Nucleus accumbens (tissue), 56 donors: ENCODE measurements at places on chromosomes 6 and 20.

GRCh38 chr20:17316316-17317038, 89.6 kb downstream of the PCSK2 start:
- DNase-seq: no peak

DNA sequence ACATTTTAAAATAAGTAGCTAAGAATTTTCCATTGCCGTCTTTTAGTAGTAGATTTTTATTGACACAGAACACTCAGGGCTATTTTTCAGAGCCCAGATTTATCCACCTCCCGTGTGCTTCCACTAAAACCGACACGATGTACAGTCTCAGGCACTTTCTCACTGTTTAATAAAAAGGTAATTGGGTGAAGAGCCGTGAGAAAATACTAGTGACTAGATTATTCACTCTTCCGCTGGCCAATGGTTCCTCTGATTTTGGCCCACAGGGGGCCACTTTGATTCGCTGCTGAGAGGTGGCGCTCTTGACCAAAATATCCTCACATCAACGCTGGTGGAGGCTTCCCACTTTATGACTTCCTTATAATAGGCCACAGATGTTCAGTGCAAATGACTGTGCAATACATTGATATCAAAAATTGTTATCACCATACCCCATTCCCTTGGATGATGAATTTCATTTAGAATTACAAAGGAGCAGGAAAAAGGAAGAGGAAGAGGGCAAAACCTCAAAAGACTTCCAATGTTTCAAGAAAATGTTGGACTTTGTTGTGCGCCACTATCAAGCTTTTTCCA, 12.3 kb upstream of the HDDC2 start:
- no peak for DNase-seq

- DNase-seq: no peak
Measured at GRCh38 chr6:149150801-149151398, 166.6 kb upstream of the TAB2 start.

GRCh38 chr20:29689411-29690225, 1567.8 kb upstream of the DEFB115 start:
- no peak for DNase-seq

- no peak for DNase-seq
Measured at GRCh38 chr6:72822691-72823090, 200.8 kb downstream of the KCNQ5 start.

- DNase-seq: no peak
Measured at GRCh38 chr6:79520534-79520933, 16.7 kb downstream of the LCA5 start.

DNA sequence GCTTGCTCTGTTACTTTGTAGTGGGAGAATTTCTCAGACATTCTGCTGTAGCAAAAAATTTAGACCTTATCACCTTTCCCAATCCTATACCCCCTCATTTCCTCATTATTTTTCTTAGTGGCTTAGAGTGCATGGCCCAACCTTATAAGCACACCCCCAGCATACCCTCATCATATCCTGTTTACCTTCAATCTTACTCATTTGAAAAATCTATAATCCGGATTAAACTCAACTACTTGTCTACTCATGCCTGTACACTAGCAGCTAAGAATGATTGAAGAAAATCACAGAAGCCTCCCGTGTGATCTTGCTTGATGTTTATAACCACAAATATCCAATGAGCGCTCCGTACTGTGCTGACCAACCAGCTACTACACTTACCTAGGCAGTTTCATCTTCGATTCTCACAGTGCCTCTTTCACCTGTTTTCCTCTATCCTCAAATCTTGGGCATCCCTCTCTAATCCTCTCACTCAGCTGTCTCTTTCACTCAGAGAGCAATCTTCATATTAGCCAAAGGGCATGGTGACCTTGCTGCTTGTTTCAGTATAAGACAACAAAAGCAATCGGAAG, 36.6 kb downstream of the AIG1 start:
- DNase-seq: no peak

DNA sequence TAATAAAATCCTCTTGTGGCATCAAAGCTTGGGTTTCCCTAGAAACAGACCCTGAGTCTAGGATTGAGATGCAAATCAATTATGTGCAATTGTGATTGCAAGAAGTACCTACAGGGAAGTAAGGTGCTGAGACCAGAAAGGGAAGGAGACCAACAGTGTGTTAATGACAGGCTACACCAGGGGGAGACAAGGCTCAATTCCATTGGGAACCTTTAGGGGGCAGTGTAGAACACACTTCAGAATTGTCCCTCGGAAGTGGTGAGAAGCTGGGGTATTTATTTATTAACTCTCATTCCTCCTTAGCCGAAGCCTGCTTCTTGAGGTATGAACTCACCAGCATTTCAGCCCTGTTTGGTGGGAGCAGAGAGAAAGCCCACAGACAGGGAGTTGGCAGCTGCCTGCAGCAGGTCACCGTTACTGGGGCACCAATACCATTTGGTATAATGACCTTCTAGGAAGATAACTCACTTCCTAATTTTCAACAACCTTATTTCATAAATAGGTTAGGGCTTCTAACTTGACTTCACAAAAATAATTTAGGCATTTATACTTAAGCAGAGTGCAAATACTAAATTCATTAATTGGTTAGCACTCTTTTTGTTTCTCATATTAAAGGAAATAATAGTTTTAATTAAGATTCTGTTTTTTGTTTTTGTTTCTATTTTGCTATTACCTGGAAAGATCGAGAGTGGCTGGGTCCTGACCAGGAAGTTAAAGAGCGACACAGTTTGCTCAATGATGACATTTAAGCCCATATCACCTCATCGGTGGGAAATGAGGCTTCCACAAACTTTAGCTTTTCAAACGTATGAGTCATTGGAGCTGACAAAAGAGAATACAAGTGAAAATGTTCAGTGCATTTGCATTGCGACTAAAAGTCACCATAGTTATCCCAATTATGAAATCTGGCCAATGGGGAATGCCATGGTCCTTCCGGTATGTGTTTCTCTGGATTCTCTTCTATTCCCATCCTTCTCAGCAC, 94.8 kb downstream of the BTBD3 start:
- peak; percentile 1 for DNase-seq

- DNase-seq: no peak
Measured at GRCh38 chr20:51667002-51667408, 101.2 kb downstream of the ATP9A start.

DNA sequence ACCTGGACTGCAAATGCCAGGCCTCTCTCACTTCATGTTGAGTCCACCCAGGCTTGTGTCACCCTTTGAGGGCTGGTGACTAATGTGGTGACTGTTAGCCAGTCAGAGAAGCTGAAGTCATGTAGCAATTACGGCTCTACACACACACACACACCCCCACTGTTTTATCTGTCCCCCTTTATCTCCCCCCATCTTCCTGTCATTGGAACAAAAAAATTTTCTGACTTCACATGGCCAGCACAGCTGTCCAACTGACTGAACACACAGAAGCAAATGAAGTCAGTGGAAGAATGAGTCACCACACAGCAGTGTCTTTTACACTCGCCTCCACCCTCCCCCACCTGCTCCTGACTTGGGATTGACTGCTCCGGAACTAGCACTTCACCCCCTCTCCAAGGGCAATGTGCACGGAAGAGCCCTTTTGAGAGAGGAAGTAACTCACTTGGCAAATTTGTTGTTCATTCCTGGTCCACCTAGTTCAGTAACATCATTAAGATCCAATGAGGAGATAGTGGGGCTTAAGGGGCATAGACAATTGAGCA, 198.0 kb downstream of the RNF144B start:
- DNase-seq: no peak

DNA sequence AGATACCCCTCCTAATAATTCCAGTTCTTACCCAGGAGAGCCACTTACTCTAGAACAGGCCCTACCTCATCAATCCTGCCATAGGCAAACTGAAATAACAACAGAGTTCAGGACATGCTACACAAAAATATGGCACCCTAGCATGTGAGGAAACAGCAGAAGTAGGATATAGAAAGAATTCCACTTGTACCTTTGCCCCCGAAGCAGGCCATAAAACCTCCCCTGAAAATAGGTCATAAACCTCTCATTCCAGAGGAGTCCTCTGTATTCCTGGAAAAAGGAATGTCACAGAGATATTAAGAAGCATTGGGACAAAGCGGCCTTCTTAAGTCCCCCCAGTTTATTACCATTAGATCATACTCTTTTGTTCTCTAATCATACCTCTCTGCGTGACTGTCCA, 504.3 kb upstream of the MARCKS start:
- no peak for DNase-seq

- no peak for DNase-seq
Measured at GRCh38 chr6:29956518-29956917, 14.2 kb downstream of the HLA-A start.

DNA sequence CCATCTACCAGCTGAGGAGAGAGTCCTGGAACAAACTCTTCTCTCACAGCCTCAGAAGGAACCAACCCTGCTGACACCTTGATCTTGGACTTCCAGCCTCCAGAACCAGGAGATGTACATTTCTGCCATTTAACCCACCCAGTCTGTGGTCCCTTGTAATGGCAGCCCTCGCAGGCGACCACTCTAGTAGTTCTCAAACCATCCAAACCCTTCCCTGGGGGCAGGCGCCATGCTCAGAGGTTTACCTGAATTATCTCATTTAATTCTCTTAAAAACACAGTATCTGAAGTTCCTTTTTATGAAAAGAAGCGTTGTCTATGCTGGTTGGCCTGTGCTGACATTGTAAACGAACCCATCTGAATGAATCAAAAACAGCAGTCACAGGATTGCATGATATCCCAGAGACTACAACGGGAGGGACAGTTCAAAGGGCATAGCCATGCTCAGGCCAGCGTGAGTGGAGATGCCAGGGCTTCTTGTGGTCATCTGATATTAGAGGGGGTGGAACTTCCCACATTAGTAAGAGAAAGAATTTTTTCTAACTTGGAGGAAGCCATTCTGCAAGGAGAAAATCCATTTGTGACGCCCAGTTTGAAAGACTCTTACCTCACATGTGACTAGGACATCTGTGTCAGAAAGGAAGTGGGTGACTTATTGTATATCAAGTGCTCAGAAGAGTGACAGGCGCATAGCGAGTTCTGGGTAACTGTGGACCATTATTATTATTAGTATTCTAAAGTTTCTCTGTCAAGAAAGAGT, 17.2 kb upstream of the TAGAP start:
- DNase-seq: no peak

DNA sequence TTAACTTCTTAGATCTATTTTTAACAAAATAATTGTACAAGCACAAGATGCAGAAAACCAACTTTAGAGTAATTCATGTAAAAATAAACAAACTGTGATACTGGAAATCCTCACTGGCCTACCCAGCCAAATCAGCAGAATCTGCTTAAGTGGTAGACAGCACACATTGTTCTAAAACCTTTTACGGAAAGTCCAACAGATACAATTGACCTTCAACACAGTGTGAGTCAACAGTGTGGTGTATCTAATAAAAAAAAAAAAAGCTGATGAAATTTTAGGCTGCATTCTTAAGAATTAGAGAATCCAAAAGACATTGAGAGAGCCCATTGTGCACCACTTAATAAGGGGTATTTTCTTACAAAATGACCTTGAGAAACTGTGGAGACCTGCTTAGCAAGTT, 174.5 kb downstream of the COL21A1 start:
- no peak for DNase-seq

DNA sequence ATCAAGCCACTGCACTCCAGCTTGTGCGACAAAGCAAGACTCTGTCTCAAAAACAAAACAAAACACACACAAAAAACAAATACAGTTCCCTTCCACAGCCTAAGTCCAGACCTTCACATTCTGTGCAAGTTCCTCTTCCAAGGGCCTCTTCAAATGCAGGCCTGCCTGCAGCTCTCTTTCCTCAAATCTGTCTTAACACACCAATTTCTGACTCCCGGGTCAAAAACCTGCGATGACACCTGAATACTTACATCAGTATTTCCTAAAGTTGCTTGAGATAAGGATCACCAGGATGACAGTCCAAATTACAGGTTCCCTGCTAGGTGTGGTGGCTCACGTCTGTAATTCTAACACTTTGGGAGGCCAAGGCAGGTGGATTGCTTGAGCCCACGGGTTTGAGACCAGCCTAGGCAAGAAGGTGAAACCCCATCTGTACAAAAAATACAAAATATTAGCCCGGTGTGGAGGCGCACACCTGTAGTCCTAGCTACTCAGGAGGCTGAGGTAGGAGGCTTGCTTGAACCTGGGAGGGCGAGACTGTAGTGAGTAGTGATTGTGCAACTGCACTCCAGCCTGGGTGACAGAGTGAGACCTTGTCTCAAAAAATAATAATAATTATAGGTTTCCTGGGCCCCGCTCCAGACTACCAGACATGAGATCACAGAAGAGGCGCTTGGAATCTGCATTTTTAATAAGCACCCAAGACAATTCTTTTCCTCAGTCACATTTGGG, 8.8 kb upstream of the PARD6B start:
- DNase-seq: no peak

- DNase-seq: no peak
Measured at GRCh38 chr20:63067721-63068560, 61.2 kb upstream of the BHLHE23 start.

GRCh38 chr6:164101859-164102258, 687.3 kb downstream of the QKI start:
- DNase-seq: no peak

- no peak for DNase-seq
Measured at GRCh38 chr20:6450841-6451240, 316.6 kb upstream of the BMP2 start.

- no peak for DNase-seq
Measured at GRCh38 chr20:53104884-53105283, 132.7 kb downstream of the TSHZ2 start.

GRCh38 chr6:47342824-47343223, 33.1 kb upstream of the TNFRSF21 start:
- no peak for DNase-seq

DNA sequence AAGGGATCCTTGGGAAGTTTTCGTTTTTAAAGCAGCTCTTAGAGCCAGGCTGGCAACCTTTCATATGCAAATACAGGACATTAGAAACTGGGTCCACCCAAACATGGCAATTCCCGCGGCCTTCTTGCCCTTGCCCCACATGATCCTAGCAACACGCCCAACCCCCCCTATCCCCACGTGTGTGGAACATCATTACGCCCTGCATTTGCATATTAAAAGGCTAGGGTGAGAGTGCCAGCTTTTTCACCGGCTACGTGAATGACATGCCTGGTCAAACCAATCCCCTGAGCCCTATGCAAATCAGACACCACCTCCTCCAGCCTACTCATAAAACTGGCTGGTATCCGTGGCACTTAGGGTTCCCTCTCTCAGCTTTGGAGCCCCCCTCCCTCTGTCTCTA, 88.1 kb downstream of the TNFRSF21 start:
- no peak for DNase-seq
